Stimulated activated naive B cell treated with anti-CD40 and anti-IgM and Interleukin-4, amounts not matched to agents 10 μg/mL and 1 μg/mL and 100 μg/mL, for 72 hours (primary cell): ENCODE measurements at places on chromosomes 12 and 14.

DNA sequence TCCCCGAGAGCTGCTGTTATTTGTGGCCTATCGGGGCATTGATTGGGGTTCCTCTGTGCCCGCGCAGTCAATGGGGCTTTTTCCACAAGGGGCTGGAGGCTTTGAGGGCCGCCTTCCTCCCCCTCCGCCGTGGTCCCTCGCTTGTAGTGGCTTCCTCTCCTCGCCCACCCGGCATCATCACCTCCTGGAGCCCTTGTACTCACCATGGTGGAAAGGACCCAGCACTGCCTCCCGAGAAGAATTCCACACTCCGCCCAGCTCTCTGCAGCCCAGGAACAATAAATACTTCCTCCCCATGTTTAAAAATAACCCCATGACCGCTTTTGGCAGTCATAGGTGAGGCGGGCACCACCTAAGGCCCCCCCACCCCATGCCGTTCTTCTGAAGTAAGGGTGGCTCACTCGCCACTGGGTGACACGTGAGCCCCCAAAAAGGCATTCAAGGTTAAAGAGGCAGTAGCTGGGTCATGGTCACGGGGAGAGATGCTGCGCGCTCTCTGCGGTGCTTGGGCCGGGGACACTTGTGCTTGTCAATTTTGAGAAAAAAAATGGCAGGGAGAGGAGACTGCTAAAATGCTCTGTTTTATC is at the start of gene MYL2:
MYL2 (minus strand) TSS at position 256 of the 587 bp plus-strand sequence; CDS start at position 206, 50 bp downstream.
- DNase-seq = no peak

GRCh38 chr12:119692410-119692809 is 24.5 kb downstream of the PRKAB1 start:
- DNase-seq = no peak

DNA sequence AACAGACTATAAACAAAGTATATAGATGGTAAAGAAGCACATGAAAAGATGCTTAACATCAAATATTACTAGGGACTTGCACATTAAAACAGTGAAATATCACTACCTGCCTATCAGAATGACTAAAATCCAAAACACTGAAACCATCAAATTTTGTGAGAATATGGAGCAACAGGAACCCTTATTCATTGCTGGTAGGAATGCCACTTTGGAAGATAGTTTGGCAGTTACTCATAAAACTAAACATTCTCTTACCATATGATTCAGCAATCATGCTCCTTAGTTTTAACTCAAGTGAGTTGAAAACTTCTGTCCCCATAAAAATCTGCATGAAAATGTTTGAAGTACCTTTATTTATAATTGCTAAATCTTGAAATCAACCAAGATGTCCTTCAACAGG is 297.6 kb downstream of the DAD1 start:
- no peak for DNase-seq

- no peak for DNase-seq
These were observed 676.5 kb downstream of the DIO2 start for GRCh38 chr14:79534703-79535353.

- DNase-seq = peak; percentile 61
These were observed 6.4 kb upstream of the GAS2L3 start for GRCh38 chr12:100566887-100567637.

DNA sequence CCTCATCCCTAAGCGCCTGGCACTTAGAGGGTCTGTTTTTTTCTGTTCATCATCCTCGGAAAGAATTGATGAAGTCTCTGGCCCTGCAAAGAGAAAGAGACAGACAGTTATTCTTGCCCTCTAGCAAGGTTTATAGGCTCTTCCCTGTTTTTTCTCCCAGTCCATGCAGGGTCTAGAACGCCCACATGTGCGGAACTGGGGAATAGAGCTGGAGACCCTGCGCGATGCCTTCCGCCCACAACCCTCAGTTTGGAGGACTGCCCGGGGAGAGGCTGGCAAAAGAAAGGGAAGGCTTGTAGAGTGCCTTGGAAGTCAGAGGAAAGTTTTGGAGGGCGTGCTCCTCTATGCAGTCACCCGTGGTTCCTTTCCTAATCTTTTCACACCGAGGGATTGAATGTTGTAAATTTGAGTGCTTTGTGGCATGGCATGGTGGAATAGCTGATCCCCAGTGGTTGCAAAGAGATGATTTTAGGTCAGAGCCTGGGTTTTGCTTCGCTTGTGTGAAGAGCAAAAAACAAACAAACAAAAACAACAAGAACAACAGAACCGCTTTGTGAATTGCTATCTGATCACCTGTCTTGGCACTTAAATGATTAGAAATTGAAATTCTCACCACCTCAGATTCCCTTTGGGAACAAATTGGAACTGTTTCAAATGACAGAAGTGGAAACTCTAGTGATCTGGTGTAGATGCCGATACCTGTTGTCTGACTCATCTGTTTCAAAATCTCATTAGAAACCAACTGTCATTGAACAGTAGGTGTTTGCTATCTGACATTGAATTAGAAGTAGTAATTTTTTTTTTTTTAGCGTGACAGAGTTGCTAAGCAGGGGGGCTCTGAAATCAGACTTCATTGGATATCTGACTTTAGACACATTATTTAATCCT is 947 bp downstream of the GAS2L3 start:
- no peak for DNase-seq

DNA sequence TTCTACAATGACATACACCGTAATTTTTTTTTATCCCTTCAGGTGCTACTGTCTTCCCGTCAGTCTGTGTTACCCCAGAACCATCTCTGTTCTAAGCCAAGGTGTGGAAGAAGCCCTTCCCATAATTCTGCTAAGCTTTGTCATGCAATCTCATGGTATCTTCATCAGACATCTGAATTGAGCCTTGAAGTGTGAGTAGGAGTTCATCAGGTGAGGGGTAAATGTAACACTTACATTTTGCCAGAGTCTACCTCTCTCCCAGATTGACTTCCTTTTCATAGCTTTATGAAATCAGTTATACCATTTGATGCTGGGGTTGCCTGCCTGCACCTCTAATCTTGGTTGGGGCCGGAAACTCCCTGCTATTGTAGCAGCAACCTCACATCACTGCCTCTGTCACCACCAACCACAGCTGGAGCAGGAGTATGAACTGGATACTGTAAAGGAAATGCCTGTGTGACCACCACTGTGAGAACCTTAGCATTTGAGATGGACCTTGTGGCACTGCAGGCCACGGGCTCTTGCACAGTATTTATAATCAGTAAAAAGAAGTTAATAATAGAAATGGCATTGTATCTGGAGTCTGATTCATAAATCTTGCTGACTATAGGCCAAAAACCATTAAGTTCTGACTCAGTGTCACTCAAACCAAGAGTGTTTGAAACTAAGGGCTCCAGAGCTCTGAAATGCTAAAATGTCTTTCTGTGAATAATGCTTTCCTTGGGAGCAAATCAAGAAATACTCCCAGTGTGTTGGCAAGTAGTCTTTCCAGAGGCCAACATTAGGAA is 58.7 kb upstream of the STK38L start:
- peak; percentile 30 for DNase-seq

DNA sequence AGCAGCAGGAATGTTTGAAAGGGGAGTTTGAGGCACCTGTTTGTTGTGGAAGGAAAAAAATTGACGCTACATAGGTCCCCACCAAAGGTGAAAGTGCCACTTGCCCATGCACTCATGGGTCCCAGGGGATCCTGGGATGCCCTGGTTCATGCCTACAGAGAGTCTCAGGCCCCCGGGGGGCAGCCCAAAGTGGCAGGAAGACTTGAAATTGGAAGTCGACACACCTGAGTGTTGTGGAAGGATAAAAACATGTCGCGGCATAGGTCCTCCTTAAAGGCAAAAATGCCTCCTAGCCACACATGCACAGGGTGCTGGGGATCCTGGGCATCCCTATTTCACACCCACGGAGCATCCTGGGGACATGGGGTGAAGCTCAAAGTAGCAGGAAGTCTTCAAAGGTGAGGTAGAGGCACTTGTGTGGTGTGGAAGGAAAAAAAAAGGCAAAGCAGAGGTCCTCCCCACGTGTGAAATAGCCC is 576.1 kb downstream of the ALG10 start:
- DNase-seq = no peak

DNA sequence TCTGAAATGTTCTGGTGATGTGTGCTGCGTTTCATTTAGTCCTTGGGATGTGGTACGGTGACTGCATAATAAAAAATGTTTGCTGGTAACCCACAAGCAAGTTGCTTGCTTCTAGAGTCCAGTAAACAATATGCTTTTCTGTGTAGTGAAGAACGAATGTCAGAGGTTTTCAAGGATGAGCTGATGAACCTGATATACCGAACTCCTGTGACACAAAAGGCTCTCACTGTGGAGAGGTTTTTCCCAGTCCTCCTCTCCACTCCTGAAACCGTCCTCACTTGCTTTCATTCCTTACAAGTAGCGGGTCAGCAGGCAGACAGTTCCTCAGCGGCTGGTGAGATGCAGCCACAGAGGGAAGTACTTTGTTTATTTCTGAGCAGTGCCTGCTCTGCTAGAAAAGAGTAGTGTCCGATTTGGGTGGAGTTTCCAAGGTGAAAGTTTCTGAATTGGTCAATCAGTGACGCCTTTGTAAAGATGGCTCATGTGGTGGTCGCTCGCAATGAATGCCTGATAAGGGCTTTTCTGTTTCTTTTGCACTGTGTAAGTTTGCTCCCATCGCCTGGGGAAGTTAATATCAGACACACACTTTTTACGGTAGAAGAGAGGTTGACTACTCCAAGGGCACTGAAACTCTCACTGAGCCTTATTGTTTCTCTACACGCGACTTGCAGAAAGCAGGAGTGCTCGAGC is 3.0 kb downstream of the ETV6 start:
- DNase-seq = peak; percentile 54

GRCh38 chr12:29428633-29429032 is 47.7 kb upstream of the ERGIC2 start:
- DNase-seq = no peak

- no peak for DNase-seq
These were observed 15.0 kb upstream of the PPP1R13B start for GRCh38 chr14:103862393-103862782.

DNA sequence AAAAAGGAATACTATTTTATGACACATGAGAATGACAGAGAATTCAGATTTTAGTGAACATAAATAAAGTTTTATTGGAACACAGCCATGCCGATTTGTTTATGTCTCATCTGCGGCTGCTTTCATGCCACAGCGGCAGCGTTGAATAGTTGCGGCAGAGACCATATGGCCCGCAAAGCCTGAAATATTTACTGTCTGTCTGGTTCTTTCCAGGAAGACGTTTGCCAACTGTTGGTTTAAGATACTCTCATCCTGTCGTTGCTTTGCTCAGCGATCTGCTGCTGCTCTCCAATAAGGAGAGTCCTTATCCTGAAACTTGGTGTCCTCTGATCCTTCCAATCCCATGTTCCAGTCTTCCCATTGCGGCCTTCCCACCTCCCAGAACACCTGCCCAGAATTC is 89.9 kb downstream of the SLC24A4 start:
- DNase-seq = no peak

GRCh38 chr14:50774542-50775267 is 56.3 kb downstream of the NIN start:
- DNase-seq = no peak

DNA sequence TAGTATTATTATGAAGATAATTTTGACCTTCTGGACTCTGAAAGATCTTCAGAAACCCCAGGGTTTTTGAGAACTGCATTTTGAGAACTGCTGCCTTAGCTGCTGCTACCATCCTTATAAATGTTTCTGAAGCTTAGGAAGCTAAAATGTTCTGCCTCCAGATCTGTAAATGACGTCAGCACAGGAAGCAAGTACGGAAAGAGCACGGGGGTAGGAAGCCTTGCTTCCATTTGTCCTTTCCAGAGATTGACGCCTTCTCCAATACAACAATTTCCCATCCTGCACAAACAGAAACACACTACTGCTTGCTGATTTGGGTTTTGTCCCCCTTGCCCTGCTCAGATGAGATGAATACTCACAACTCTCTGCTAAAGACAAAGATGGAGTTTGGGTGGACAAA is 17.9 kb downstream of the RAD52 start:
- DNase-seq = no peak

GRCh38 chr12:132281038-132281437 is 48.4 kb downstream of the GALNT9 start:
- no peak for DNase-seq

DNA sequence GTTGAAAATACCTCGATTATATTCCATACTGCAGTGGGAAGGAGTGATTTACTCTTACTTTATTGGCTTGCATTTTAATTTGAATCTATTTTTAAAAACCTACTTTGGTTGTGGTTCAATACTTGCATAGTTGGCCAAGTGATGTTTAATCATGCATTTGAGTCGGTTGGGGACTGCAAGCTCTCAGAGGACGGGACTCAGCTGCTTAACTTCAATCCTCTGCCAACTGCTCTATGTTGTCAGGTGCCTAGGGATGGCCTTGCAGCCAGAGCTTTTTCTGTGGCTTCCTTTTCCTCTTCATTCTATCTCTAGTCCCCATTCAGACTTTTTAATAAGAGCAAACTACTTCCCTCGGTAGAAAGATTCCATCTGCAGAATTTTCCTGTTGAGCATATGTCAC is 53.4 kb upstream of the KRR1 start:
- no peak for DNase-seq

DNA sequence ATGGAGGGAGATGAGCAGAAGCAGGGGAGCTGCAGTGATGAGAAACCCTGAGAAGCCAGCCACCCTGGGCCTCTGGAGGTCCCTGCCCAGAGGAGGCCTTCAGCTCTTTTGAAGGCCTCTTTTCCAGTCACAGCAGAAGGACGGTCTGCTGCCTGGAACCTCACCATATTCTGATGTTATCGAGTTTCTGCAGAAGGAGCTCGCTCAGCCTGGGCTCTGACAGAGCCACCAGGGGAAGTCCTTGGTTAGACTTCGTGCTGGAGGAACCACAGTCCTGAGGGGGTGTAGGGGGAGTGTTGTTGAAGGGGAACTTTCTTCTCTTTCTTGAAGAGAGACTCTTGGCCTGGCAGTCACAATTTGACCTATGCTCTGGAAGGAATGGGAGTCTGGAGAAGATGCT is 25.1 kb upstream of the BATF start:
- peak; percentile 73 for DNase-seq

GRCh38 chr14:49092345-49092744 is 493.8 kb downstream of the RPS29 start:
- no peak for DNase-seq

DNA sequence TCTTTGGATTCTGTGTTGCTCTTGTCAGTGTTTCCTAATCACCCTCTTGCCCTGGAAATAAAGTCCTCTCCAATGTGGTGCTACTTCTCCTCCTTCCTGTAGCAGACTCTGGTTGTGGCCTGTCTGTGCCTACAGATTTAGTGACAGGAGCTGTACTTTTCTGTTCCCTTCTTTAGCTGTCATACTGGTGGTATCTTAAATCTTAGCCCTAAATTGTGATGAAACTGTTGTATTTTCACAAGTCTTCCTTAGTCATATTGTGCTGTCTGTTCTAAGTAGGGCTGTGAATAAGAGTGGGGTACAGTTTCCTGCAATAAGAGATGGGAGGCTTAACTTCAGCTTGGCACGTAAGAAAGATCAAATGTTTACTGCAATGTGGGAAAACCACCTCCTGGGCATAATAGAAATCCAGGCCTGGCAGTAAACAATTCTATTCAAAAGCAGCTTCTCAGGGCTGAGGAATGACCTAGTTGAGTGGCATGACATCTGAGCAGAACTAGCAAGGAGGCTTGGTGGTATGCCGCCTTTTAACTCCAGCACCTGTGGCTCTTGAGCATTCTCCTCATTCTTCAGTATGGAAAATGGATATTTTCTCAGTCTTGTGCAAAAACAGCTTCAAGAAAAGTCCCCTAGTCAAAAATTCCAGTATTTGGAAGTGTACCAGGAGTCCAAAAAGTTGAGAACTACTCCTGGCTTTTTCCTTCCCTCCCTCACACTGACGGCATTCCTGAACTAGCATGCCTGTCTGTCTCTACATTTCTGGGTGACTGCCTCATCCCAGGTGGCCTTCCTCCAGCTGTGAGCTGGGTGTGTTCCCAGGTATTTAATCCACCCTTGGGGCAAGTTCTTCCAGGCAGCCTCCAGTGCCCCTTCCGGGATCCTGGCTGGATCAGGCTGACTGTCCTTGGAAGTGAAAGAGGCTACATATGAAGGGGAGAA is 19.5 kb downstream of the ANO6 start:
- no peak for DNase-seq
